ENCODE measurements at places on chromosomes 11 and 22. TPM values are rescaled to one million over a fixed set of nuclear protein-coding genes. Genes with fewer than 3 reads are reported as not detected.

SLC37A2 gene
- 0.67 TPM for total RNA-seq

CECR2 gene
- not detected for total RNA-seq

OR8B4 gene
- not detected for total RNA-seq

TRIM6 gene
- 2.1 TPM for total RNA-seq

MTFP1 gene
- total RNA-seq = 36.6 TPM

GRIK4 gene
- total RNA-seq = not detected

OR51I1 gene
- not detected for total RNA-seq

OR51M1 gene
- total RNA-seq = not detected

GGT1 gene
- 15.5 TPM for total RNA-seq

STX3 gene
- total RNA-seq = 5.5 TPM

DNA sequence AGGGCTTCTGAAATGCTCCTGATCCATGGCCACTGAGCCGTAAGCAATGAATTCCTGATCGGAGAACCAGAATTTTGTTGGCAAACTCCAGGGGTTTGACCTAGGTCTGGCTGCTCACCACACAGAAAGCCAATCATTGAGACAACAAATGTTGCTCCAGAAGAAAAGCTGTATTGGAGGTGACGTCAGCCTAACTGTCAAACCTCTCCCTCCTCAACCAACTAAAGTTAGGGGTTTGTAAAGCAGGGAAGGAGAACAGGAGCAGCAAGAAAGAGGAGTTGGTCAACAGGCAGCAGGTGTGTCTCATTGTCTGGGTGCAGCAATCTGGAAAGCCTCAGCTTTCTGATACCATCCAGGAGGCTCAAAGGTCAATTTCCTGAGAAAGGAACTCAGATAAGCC lies 133.7 kb upstream of the SEZ6L start:
- no peak for DNase-seq

GRCh38 chr11:122852796-122853160 lies 14.5 kb downstream of the CRTAM start:
- DNase-seq = no peak

- no peak for DNase-seq
These were observed 981.5 kb downstream of the BRD1 start for GRCh38 chr22:48846200-48846599.

- no peak for DNase-seq
These were observed 197.1 kb downstream of the HIPK3 start for GRCh38 chr11:33454264-33454663.

- DNase-seq = no peak
These were observed 8.8 kb downstream of the OSBPL5 start for GRCh38 chr11:3156282-3156660.

DNA sequence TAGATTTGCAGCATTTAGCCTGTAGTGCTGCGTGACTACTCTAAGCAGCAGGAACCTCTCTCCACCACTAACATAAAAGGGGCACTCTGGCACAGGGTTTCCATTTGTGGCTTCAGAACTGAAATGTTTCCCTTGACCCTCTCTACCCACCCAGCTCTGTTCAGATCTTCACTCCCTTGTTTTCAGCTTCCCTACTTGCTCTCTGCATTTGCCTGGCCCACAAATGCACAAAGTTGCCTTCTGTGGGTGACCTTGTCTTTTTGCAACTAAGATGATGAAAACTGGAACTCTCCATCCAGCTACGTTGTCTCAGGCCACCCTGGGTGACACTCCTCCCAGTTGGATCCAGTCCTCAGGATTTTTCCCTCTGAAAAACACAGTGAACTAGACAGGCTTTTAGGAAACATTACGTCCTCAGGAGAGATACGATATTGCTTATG lies 19.8 kb upstream of the PSMA1 start:
- no peak for DNase-seq

GRCh38 chr11:116725434-116726221 lies 47.2 kb downstream of the BUD13 start:
- no peak for DNase-seq

GRCh38 chr11:89490981-89491690 lies at the start of gene NOX4:
Gene NOX4 (minus strand): TSS chr11:89491375. CDS start chr11:89491246, 129 bp downstream.
- DNase-seq = no peak

DNA sequence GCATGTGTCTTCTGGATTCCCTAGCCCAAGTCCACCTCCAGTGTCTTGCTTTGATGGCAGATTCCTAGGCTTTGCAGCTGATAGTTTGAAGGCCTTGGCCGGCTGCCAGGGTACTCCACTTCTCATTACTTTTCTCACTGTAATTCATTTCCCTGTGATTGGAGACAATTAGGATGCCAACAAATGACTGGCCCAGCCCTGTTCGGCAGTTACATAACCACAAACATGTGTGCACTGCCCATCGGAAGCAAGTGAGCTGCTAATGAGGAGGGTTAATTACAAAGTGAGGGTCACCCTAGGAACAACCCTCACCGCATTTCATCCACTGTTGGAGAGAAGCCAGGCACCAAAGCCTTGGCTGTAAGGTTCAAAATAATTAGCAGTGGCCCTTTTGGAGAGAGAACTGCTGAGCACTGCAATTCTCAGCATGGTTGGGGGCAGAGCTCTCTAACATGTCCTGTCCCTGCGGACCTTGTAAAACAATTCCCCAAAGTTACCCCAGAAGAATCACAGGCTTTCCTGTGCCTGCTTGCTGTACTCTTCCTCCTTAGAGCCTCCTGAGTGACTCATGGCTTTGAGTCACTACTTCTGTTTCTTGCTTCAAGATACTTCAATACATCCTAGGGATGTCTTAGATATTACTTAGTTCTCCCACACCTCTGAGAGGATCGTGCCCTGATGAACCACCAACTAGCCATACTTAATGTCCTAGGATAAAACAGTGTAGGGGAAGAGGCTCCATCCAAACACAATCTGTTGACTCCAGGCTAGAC lies 109.7 kb upstream of the GALNT18 start:
- no peak for DNase-seq

- DNase-seq = no peak
These were observed 31.8 kb downstream of the YPEL1 start for GRCh38 chr22:21703684-21704316.

GRCh38 chr11:101323997-101324396 lies 194.4 kb upstream of the PGR start:
- DNase-seq = no peak

- no peak for DNase-seq
These were observed 5.2 kb downstream of the CAPN5 start for GRCh38 chr11:77071671-77072605.

DNA sequence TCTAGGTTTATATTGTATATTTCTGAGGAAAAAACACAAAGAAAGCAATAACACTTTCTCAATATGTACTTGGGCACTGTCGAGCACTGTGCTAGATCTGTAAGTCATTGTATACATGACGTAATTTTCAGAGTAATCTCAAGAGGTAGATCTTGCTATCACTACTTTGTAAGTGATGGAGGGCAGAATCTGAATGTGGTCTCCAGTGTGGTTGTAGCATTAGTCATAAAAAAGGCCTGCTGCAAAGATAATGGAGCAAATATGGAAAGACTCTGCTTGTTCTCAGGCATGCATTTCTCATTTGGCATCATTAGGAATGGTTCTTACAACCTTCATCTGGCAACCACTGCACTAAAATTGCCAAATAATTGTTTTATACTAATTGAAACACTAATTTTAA lies 419.8 kb upstream of the CCDC179 start:
- DNase-seq = no peak

DNA sequence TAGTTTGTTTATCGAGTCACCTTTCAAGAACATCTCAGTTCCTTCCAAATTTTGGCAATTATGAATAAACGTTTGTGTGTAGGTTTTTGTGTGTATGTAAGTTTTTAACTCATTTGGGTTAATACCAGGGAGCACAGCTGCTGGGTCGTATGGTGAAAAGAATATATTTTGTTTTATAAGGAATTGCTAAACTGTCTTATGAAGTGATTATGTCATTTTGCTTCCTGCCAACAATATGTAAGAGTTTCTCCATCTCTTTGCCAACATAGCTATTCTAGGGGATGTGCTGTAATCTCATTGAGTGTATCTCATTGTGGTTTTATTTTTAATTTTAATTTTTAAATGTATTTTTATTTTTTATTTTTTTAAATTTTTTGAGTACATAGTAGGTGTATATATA lies 27.3 kb downstream of the BCL2L13 start:
- no peak for DNase-seq

DNA sequence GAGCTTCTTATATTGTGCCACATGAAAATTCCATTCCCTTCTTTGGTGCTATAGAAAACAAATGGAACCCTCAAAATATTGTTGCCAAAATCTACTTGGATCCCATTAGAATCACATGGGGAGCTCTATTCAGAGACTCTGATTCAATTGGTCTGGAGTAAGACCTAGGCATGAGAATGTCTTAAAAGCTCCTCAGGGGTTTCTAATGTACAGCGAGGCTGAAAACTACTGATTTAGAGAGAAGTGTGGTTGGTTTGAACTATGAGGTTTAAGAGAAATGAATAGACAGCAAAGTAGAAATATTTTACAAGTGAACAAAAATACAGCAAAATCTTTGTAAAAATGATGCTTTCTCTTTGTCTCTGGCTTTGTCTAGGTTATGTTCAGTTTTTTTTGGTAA lies 514.7 kb downstream of the CNTN5 start:
- DNase-seq = no peak

DNA sequence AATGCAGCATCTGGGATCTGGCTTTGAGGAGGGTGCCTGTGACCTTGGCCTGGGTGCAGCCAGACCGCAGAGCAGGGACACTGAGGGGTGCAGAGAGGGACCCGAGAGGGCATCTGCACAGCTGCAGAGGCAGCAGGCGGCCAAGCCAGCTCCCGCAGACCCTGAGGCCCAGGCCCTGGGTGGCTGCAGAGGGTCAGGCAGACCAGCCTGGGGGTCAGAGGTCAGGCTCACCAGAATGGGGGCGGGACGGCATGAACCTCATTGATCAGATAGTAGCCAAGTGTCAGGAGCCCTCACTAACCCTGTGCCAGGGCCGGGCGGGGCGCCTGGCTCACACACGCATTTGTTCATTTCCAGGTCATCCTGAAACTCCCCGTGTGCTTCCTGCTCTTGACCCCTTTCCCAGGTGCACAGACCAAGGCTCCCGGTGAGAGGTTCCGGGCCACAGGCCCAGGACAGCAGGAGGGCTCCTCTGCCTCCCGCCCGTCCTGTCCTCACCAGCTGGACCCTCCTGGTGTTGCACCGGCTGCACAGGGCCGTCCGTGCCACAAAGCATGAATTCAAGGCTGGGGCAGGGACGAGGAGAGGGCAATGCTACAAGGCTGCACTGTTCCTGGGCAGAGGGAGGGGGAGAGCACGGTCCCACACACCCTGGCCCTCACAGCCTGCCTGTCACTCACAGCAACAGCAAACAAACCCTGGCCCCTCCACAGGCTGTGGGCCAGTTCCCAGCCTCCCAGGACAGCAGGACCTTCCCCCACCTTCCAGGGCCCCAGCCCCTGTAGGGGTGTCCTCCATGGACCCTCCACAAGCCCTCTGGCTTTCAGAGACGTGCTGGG lies 3.3 kb downstream of the RTN4R start:
- DNase-seq = no peak

DNA sequence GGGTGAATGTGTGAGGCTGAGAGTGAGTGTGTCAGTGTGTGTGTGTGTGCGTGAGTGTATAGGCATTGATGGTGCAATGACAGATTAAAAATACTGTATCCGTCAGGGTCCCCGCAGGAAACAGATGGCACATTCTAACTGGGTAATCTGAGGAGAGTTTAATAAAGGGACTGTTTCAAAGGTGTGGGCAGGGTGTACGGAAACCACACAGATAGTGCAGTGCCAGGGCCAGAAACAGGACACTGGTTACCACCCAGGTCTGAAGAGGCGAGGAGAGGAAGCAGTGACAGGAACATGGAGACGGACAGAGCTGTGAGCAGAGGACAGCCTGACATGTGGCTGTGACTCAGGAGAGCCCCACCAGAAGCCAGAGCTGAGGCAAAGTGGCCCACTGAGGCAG lies 16.5 kb downstream of the P2RX3 start:
- no peak for DNase-seq

Measured in activated naive CD4-positive, alpha-beta T cell treated with anti-CD3 and anti-CD28 coated beads for 36 hours (primary cell).